ENCODE measurements at places on chromosomes 3 and 15. TPM values are rescaled to one million over a fixed set of nuclear protein-coding genes. Genes with fewer than 3 reads are reported as not detected.

Gene MINAR1
- 0.12 TPM for total RNA-seq

Gene ALPK3
- total RNA-seq: 183 TPM

Gene MED12L
- total RNA-seq: 0.86 TPM

Gene HAPLN3
- 1.2 TPM for total RNA-seq

Gene SPESP1
- not detected for total RNA-seq

Gene CSTA
- total RNA-seq: 0.67 TPM

DNA sequence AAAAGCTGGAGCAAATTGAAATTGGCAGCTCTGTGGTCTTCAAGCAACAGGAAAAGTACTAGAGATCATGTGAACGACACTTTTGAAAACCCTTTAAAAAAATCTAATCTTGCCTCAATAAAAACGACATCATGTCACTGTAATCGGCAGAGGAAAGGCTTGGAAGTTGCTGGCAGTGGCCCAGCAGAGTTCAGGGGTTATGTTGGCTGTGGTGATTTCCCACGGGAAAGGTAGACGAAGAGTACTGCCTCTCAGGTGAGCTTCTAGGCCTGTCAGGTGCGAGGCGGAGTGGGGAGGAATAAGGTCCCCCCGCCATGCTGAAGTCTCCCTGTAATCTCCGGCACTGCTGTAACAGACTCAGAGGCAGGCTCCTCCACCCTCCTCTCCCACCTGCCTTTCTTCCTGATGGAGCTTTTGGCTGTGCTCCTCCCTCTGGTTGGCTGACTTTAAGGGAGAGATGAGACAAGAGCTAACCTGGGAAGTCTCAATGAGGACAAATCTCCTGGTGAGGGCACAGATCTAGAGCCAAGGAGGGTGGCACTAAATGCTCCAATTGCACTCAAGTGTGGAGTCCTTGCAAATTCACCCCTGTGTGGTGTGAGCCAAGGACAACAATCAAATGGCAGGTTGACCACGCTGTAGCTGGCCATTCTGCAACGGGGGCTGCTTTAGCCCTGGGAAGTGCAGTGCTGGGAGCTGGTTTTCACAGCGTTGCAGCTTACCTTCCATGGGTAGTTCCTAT, 18.7 kb upstream of the HES1 start:
- no peaks in the 10 kb centered on the region for H3K4me1 ChIP-seq
- no peak overlapping the region for H3K27ac ChIP-seq
- no peaks in the 10 kb centered on the region for H3K27me3 ChIP-seq
- H3K4me3 ChIP-seq: no peak overlapping the region
- H3K36me3 ChIP-seq: no peaks in the 10 kb centered on the region

DNA sequence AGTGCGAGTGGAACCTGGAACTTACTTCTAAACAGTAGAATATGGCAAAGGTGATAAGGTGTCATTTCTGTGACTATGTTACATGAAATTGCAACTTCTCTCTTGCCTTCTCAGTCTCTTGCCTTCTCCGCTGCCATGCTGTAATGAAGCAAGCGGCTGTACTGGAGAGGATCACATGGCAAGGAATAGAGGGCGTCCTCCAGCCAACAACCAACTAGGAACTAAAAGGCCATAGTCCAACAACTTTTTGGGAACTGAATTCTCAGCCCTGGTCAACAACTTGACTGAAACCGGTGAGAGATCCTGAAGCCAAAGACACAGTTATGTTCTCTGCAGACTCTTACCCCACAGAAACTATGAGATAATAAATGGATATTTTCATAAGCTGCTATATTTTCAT, 143.5 kb downstream of the P3H2 start:
- DNase-seq: no peak
- H3K36me3 ChIP-seq: no peaks in the 10 kb centered on the region
- no peaks in the 10 kb centered on the region for H3K27me3 ChIP-seq
- no peak overlapping the region for H3K4me3 ChIP-seq
- H3K4me1 ChIP-seq: no peaks in the 10 kb centered on the region

- no peaks in the 10 kb centered on the region for H3K27me3 ChIP-seq
- no peak overlapping the region for H3K4me3 ChIP-seq
- no peaks in the 10 kb centered on the region for H3K4me1 ChIP-seq
- DNase-seq: no peak
- no peaks in the 10 kb centered on the region for H3K36me3 ChIP-seq
These were observed 811.0 kb upstream of the ALCAM start for GRCh38 chr3:104555728-104556127.

- no peaks in the 10 kb centered on the region for H3K27me3 ChIP-seq
- peaks cover 11% of the 10 kb centered on the region for H3K4me1 ChIP-seq
- peak; percentile 25 for DNase-seq
- no peaks in the 10 kb centered on the region for H3K36me3 ChIP-seq
- H3K27ac ChIP-seq: peak overlapping the region; percentile 96
- peak overlapping the region; percentile 92 for H3K4me3 ChIP-seq
These were observed 2.2 kb downstream of the PTPRG start for GRCh38 chr3:61563313-61564271.

GRCh38 chr15:58235961-58236360, 97.8 kb downstream of the AQP9 start:
- DNase-seq: no peak
- H3K4me3 ChIP-seq: no peak overlapping the region
- no peaks in the 10 kb centered on the region for H3K36me3 ChIP-seq
- no peaks in the 10 kb centered on the region for H3K27me3 ChIP-seq

DNA sequence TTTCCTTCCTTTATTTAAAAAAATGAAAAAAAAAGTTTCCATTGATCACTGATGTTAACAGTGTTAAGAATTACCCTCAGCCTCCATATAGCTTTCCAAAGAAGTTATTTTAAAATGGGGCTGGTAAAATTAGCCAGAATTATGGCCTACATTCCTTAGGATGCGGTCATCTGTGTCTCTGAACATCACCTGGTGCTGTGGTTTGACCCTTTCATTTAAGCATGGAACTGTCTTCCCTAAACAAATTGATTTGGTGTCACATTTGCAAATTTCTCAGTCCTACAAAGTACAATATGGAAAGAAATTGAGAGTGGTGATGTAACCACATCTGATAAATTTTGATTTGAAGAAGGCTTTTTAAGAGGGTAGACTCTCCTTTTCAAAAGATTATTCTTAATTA, 40.3 kb upstream of the ZPLD1 start:
- H3K36me3 ChIP-seq: no peaks in the 10 kb centered on the region
- H3K27ac ChIP-seq: no peak overlapping the region
- no peak for DNase-seq
- H3K27me3 ChIP-seq: no peaks in the 10 kb centered on the region
- H3K4me3 ChIP-seq: no peak overlapping the region

DNA sequence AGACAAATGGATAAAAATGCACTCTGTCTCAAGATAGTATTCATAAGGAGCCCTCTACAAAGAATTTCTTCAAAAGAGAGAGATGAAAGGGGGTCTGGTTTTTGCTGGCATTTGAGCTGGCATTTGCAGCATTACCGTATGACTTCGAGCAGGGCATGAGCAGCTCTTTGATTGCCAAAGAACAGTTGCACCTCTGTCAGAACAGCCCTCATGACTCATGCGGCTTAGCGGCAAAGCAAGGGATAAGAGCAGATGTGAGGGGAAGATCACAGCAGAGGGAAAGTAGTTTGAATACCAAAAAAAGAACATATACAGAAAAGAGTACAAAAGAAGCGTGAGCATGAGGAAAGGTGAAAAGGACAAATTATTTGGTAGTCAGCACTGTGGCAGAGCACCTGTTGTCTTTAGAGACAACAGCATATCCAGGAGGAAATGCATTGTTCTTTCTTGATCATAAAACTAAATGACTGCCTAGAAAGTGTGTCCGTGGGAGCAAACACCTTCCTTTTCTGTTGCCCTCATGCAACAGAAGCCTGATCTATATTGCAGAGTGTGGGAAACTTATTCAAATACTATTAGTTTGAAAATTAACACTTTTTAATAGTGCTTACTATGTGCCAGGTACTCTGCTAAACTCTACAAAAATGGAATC, 80.5 kb upstream of the SLC24A5 start:
- H3K4me3 ChIP-seq: no peak overlapping the region
- no peaks in the 10 kb centered on the region for H3K4me1 ChIP-seq
- no peaks in the 10 kb centered on the region for H3K36me3 ChIP-seq
- no peaks in the 10 kb centered on the region for H3K27me3 ChIP-seq
- no peak overlapping the region for H3K27ac ChIP-seq

DNA sequence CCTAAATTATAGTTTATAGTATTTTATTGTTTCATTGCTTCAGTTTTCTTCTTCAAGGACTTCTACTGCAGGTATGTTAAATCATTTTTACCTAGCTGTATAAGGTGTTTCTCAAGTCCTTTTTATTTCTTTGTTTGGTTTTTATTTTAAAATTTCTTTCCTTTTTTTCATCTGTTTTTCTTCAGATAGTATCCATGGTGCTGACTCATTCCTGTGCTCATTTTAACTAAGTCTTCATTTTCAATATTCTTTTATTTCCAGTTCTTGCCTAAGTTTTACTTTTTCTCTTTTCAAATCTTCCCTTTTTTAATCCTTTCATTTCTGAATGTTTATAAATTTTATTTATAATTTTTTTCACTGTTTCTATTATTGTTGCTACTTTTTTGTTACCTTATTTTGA, 42.3 kb upstream of the STIMATE start:
- H3K4me3 ChIP-seq: no peak overlapping the region
- peaks cover 3% of the 10 kb centered on the region for H3K4me1 ChIP-seq
- peaks cover 5% of the 10 kb centered on the region for H3K36me3 ChIP-seq
- DNase-seq: no peak
- H3K27ac ChIP-seq: no peak overlapping the region

DNA sequence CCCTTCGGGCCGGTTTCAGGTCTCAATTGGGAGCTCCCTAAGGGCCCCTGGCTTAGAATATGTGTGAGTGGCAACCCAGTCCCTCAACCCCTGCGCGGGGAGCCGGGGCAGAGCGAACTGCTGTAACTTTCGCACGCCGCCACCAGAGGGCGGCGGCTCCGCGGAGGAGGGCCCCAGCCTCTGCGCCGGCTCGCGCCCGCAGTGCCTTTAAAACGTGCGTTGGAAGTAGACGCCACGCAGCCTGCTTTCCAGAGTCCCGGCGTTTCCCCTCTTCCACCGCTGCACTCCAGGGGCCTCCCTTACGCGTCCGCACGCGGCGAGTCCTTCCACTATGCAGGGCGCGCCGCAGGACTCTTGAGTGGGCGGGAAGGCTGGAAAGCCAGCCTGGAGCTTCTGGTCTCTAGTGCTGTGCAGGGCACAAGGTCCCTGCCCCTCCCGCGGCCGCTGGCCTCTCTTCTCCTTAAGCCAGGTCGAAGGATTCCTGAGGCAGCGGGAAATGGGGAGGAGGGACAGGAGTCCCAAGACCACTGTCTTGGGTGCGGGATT, 23.7 kb upstream of the RNU6-1 start:
- no peak overlapping the region for H3K4me3 ChIP-seq
- no peaks in the 10 kb centered on the region for H3K27me3 ChIP-seq
- peaks cover 2% of the 10 kb centered on the region for H3K4me1 ChIP-seq

DNA sequence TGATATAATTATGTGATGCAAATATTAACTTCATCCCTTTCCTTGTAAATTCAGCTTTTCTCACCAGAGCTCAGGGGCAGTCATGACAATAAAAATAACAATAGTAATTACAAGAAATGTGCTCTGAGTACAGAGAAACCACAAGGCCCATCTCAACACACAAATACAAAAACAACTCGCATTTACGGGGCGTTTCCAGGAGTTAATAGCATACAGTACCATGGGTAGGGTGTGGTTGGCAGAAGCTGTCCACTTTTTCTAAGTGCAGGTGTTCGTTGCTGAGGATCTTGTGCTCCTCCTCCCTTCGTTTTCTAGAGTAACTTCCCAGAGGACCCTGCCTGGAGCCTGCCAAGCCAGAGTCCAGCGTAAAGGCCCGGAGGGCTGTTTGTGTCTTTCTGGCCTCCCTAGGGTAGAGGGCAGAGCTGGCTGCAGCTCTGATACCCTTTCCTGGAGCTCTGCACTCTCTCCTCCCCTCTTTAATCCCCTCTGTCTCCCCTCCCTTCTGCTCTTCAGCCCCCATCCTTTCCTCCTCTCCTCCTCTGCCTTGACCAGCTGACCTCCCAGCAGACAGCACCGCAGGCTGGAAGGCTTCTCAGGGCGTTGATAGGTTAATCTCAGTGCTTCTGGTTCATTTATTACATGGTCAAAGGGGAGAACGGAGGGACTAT, 11.4 kb downstream of the SEMA3G start:
- H3K27me3 ChIP-seq: no peaks in the 10 kb centered on the region
- peak overlapping the region; percentile 58 for H3K27ac ChIP-seq
- H3K36me3 ChIP-seq: no peaks in the 10 kb centered on the region
- DNase-seq: peak; percentile 32
- peaks cover 61% of the 10 kb centered on the region for H3K4me1 ChIP-seq
- H3K4me3 ChIP-seq: no peak overlapping the region

DNA sequence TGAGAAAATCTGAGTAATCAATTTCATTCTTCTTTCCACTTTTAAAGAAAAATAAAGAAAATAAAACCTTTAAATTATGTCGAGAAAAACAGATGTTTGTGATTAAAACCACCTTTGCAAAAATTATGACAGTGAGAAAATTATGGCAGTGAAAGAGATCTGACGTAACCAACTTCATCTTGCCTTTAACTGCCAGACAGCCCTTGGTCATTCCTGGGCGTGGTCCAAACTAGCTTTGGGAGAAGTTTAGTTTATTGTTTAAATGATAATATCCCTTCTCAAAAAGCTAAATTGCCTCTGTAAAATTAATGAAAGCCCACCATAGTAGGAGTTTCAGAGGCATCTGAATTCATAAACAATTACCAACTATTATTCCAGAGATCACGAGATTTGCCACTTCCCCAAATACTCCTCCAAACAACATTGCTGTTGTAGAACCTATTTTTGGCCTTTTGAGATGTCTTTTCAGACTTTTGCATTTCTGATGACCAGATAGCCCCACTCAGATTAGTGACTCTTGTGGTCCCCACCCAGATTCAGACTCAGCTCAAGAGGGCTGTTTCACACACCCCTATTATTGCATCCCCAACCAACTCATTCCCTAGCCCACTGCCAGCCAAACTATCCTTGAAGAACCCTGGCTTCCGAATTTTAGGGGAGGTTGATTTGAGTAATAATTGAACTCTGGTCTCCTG, 664.4 kb upstream of the CBLB start:
- H3K36me3 ChIP-seq: no peaks in the 10 kb centered on the region
- no peak overlapping the region for H3K27ac ChIP-seq
- H3K4me3 ChIP-seq: no peak overlapping the region
- DNase-seq: no peak

DNA sequence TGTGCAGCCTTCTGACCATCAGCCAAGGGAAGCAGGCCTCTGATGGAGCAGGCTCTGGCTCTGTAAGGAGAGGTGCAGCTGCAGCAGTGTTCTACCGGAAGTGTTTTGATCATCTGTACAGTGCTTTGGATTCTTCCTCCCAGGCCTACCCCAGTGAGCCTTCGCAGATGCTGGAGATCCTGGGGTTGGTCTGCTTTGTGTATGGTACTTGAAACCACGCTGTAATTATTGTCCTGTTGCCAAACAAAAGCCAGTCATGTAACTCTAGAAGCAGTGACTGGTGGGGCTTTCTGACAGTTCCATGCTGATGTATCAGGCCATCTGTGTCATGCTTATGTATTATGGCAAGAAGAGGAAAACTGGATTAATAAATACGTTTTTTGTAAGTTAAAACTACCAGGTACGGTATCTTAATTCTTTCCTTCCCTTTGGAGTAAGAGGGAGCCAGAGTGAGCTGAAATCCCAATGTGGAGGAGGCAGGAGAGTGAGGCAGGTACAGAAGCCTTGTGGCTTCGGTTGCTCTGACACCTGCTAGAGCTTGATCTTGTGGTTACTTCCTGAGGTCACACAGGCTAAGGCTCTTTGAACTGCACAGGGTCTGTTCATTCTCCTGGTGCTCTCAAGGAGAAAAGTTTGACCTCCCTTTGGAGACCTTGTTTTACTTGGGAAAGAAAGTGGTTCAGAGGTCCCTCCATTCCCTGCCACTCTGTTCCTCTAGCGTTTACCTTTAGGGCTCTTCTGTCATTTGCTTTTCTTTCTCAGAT, 3.7 kb downstream of the TMEM42 start:
- peaks cover 14% of the 10 kb centered on the region for H3K4me1 ChIP-seq
- no peaks in the 10 kb centered on the region for H3K27me3 ChIP-seq
- no peak overlapping the region for H3K4me3 ChIP-seq
- no peaks in the 10 kb centered on the region for H3K36me3 ChIP-seq

Data from heart left ventricle (tissue), 16 donors.